ENCODE measurements at places on chromosomes 11 and 22. TPM values are rescaled to one million over a fixed set of nuclear protein-coding genes. Genes with fewer than 3 reads are reported as not detected.

ZP1 gene
- 0.36 TPM for total RNA-seq

FGF4 gene
- not detected for total RNA-seq

CRYBB3 gene
- total RNA-seq, result not detected

KMT5B gene
- total RNA-seq, result 27.1 TPM

KLHL35 gene
- total RNA-seq, result 4.3 TPM

DNA sequence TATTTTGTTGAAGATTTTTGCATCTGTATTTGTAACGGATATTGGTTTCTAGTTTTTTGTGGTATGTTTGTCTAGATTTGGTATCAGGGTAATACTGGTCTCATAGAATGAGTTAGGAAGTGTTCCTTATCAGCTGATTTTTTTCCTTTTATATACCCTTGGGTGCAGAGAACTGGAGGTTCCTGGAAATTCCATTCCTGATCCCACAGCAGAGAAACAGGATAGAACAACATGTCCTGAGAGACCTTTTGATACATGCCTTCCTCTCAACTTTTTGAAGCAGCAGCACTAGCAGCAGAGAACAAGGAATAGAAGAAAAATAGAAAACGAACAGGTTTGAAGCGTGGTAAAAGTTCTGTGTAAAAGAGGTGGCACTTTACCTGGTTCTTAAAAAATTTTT is 36.8 kb downstream of the BIRC2 start:
- H3K4me1 ChIP-seq, result no peaks in the 10 kb centered on the region
- no peak overlapping the region for H3K4me3 ChIP-seq
- H3K27ac ChIP-seq, result no peak overlapping the region
- H3K27me3 ChIP-seq, result no peaks in the 10 kb centered on the region
- H3K36me3 ChIP-seq, result peaks cover 64% of the 10 kb centered on the region

GRCh38 chr11:83523676-83524075 is 237.5 kb upstream of the CCDC90B start:
- H3K4me1 ChIP-seq, result no peaks in the 10 kb centered on the region
- no peak overlapping the region for H3K4me3 ChIP-seq
- H3K27ac ChIP-seq, result no peak overlapping the region
- no peak for DNase-seq
- no peaks in the 10 kb centered on the region for H3K36me3 ChIP-seq
- no peaks in the 10 kb centered on the region for H3K27me3 ChIP-seq

DNA sequence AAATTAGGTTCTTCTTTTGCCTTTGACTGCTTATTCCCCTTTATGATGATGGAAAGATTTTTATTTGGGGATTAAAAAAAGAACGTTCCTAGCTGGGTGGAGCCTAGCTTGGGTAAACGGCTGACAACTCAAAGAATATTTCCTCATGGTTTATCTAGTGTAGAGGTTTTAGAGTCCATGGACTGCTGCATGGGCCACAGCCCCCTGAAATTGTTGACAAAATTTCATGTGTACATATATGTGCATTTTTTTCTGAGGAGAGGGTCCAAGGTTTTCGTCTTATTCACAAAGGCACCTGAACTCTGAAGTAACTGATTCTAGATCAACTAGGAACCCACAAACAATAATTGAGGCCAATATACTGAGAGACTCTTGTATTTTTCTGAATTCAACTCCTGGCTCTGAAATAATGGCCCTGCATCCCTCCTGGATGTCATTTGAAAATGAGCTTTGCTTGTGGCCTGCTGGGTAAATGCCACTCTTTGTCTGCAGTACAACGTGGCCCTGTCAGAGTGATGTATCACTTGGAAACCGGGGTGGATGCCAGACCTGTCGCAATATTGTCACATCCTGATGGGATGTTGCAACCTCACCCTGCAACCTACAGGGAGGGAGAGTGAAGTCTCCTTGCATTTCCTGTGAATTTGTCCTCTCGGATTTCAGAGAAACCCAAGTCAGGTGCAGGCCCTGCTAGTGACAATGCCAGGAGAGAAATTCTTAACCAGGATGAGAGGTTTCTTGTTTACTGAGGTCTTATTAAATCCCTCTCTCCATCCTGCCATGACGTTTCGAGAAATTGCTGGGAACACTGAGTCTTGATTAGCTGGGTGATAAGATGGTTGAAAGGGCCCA is 33.8 kb downstream of the EHF start:
- H3K4me1 ChIP-seq, result peaks cover 43% of the 10 kb centered on the region
- H3K36me3 ChIP-seq, result no peaks in the 10 kb centered on the region
- DNase-seq, result no peak
- no peaks in the 10 kb centered on the region for H3K27me3 ChIP-seq

GRCh38 chr11:121131656-121132055 is 30.6 kb downstream of the TECTA start:
- H3K27ac ChIP-seq, result no peak overlapping the region
- no peaks in the 10 kb centered on the region for H3K36me3 ChIP-seq
- H3K27me3 ChIP-seq, result no peaks in the 10 kb centered on the region
- no peak overlapping the region for H3K4me3 ChIP-seq
- no peak for DNase-seq
- H3K4me1 ChIP-seq, result no peaks in the 10 kb centered on the region

DNA sequence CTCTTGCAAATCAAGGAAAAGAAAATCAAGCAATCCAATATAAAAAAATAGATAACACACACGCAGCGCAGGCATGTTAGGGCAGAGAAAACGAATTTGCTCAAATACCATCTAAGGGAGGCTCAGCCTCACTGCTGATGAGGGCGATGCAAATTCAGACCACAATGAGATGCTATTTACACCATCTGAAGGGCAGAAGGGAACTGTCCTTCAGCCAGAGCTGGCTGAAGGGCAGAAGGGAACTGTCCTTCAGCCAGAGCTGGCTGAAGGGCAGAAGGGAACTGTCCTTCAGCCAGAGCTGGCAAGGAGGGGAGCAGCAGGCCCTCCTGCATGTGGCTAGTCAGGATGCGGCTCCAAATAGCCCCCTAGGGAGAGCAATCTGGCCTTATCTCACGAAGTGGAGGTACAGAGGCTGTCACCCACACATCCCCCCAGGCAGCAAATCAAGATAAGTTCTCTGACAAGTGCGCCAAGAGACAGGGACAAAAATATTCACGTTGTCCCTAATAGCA is 7.6 kb upstream of the SLC39A13 start:
- H3K36me3 ChIP-seq, result no peaks in the 10 kb centered on the region
- no peaks in the 10 kb centered on the region for H3K27me3 ChIP-seq

DNA sequence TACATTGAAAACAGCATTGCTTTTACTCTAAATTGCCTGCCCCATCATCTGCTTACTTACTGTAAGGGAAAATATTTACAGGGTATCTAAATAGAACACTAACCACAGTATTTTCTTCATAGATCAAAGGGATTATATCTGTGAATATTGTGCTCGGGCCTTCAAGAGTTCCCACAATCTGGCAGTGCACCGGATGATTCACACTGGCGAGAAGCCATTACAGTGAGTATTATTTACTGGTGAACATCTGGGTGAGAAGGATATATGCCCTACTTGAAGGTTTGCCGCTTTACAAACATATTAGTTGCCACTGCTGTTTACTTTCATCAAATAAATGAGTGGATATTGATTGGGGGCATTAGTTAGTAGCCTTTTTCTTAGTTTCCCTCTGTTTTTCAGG is 5.9 kb upstream of the CNTF start:
- peak overlapping the region; percentile 2 for H3K27ac ChIP-seq
- H3K27me3 ChIP-seq, result no peaks in the 10 kb centered on the region
- peak; percentile 74 for DNase-seq
- no peak overlapping the region for H3K4me3 ChIP-seq
- H3K36me3 ChIP-seq, result peaks cover 90% of the 10 kb centered on the region

GRCh38 chr11:11740073-11740702 is 101.6 kb upstream of the USP47 start:
- H3K27me3 ChIP-seq, result peaks cover 22% of the 10 kb centered on the region
- H3K4me1 ChIP-seq, result no peaks in the 10 kb centered on the region
- DNase-seq, result no peak
- H3K4me3 ChIP-seq, result no peak overlapping the region

DNA sequence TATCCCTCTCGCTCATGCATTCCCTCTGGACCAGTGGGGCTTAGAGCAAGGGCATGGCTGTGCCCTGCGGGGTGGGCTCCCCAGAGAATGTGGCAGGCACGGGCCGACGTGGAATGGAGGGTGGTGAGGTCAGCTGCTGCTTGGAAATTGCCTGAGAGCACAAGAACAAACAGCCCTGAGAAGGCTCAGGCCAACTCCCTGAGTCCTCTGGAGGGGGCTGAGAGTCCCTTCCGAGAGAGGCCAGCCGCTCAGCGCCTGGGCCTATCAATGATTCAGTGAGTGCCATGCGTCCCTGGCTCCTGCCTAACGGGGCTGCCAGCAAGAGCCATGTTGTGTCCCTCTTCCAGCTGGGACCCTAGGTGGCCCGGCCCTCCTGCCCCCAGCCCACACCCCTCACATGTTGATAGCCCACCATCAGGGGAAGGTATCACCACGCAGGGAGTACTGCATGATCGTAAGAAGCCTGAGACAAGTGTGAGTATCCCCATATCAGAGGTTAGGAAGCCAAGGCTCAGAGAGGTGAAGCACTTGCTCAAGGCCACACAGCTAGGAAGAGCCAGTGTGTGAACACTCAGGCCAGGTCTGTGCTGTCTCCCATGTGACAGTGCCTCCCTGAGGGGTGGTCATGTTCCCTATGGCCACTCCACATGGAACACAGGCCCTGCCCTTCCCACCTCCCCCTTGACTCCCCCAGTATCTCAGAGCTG is 55.8 kb downstream of the NECTIN1 start:
- no peak for DNase-seq
- H3K27me3 ChIP-seq, result no peaks in the 10 kb centered on the region
- H3K27ac ChIP-seq, result no peak overlapping the region
- no peak overlapping the region for H3K4me3 ChIP-seq
- no peaks in the 10 kb centered on the region for H3K36me3 ChIP-seq
- peaks cover 18% of the 10 kb centered on the region for H3K4me1 ChIP-seq

DNA sequence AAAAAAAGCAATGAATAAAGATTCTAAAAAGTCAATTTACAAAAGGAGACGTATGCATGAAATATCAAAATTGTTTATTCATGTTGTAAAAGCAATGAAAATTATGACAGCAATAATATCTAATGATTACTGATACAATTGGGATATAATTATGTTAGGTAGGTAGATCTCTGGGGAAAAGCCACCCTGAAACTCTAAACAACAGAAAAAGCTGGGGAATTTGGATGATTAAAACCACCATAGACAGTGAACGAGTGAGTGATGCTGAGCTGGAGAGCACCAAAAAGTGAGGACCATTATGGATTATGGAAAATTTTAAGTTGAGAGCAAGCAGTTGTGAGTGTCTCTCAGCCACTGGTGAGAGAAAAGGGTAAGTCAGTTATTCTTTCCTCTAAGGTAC is at the start of gene OR10G8:
Gene OR10G8 (plus strand): TSS at position 301 of the 400 bp plus-strand sequence. CDS start 2,825 bp downstream, outside the sequence.
- no peaks in the 10 kb centered on the region for H3K36me3 ChIP-seq
- no peaks in the 10 kb centered on the region for H3K4me1 ChIP-seq
- H3K27ac ChIP-seq, result no peak within 1 kb of the TSS
- no peak within 1 kb of the TSS for H3K4me3 ChIP-seq

DNA sequence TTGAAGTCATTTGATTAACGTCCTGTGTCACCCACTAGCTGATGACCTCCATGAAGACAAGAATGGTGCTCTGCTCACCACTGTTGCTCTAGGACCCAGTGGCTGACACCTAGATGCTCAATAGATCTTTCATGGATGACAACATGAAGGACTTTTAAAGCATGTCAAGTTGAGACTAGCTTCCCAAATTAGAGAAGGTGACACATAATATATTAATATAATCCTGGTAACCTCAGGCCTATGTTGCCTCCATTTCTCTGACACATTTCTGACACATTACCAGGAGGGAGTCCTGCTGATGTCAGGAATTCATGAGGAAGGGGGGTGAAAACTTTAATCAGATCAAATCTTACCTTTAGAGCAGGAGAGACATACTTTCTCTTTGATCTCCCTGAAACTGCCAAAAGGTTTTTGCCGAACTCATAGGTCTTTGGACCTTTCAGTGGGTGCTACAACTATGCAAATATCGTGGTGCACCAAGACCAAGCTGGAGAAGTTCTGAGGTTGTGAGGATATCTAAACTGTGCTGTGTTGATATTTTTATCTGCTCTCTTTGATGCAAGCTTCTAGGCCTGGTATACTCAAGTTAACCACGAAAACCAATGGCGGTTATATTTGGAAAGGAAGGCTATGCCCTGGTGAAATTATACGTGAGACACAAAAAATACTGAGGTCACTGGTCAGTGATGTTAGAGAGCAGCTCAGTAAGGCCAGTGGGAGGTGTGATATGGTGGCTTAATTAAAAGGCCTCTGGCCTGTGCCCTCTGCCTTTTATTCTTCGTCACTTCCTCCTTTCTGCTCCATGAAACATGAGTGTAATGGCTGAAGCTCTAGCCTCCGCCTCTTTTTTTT is 13.2 kb upstream of the AMPD3 start:
- no peaks in the 10 kb centered on the region for H3K4me1 ChIP-seq
- H3K4me3 ChIP-seq, result no peak overlapping the region
- no peak overlapping the region for H3K27ac ChIP-seq
- no peaks in the 10 kb centered on the region for H3K36me3 ChIP-seq
- no peak for DNase-seq
- H3K27me3 ChIP-seq, result no peaks in the 10 kb centered on the region

Measured in osteoblast (primary cell).